ENCODE measurements at places on chromosomes 5 and 9.

DNA sequence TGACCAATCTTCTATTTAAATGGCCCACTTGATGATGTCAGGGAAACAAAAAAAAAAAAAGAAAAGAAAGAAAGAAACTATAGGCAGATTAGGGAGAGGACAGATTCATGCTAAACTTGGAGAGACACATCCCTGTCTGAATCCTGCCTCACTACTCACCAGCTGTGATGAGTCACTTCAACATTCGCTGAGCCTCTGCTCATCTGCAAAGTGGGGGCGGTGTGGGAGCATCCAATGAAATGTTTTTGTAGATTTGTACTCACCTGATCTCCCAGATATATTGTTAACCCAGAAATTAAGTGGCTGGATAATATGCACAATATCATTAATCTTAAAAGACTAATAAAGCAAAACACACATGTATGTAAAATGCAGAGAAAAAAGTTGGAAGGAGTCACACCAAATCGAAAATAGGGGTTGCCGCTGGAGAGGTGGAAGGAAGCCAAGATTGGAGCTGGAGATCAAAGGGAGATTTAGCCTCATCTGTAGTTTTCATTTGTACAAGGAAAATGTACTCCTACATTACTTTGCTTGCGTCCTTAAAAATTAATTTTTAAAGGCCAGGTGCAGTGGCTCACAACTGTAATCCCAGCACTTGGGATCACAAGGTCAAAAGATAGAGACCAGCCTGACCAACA is 17.0 kb upstream of the ERGIC1 start:
- peak; percentile 80 for DNase-seq

- no peak for DNase-seq
Observed at GRCh38 chr5:87361031-87361445, 51.7 kb downstream of the CCNH start.

DNA sequence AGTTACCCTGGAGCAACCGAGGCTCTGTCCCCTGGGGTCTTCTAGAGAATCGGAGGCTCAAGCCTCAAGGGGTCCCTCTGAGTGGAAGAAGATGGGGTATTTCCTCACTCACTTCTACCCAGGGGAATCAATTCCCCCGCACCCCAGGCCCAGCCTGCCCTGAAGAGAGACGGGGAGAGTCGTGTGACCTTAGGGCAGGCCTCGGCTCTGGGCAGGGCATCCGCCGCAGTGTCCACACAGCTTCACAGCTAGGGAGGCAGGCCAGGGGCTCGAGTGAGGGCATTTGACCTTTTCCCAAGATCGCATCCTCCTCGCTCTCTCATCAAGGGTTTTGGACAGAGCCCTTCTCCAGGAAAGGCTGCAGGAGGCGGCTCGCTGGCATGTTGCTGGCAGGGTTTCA is 57.9 kb upstream of the CNOT6 start:
- DNase-seq: no peak

GRCh38 chr5:111385970-111386831 is 126.1 kb downstream of the STARD4 start:
- no peak for DNase-seq

DNA sequence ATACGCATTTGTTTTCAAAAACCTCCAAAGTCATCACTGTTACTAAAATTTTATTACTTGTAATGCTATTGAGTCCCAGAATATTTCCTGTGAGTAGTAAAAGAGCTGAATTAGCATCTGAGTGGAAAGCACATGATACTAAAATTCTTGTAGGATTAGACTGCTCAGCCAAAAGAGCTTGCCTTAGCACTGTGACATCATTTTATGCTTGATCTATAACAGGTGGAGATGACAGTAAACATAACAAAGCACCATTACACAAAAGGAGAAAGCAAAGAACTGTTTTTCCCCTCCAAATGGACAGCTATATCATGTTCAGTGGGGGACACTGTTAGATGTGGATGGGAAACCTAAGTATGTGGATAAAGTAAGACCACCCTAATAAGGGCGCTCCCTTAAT is 5.8 kb upstream of the JAK2 start:
- DNase-seq: no peak

DNA sequence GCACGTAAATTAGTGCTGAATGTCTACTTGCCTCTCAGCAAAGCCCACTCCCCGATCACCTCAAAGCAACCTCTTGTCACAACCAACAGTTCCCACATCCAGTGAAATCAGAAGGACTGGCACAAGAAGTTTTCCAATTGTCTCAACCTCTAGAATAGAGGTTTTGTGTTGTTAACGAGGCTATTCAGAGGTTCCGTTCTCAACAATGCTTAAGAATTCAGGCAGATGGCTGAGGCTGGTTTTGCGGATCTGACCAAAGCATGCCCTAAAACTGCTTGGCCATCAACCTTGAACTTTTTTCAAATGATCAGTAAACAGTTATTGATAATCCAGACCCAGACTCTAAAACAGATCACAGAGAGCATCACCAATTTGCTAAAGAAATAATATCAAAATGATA is 52.9 kb downstream of the MAPKAP1 start:
- DNase-seq: no peak

DNA sequence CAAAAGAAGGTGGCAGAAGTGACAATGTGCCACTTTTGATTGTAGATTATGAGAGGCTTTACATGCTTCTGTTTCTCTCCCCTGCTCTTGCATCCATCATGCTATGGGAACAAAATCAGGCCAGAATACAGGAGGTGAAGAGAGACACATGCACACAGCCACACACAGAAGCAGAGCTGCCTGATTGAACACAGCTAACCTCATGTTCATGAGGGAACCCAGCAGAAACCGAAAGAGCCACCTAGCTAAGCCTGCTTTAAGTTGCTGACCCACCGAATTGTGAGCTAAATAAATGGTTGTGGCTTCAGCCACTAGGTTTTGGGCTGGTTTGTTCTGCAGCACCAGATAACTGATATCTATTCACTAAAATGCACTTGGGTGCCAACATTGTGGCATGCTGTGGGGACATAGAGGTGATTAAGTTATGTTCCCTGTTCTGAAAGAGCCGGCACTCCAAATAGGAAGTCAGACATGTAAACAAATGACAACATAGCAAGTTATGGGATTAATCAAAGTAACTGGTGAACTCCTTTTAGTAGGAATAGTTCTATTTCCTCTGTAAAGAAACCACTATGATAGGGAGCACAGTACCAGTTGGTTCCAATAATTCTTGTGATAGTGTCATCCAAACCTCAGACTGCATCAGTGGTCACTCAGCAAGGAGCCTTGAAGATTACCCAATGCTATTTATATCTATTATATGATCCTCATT is 93.6 kb upstream of the TNC start:
- no peak for DNase-seq

DNA sequence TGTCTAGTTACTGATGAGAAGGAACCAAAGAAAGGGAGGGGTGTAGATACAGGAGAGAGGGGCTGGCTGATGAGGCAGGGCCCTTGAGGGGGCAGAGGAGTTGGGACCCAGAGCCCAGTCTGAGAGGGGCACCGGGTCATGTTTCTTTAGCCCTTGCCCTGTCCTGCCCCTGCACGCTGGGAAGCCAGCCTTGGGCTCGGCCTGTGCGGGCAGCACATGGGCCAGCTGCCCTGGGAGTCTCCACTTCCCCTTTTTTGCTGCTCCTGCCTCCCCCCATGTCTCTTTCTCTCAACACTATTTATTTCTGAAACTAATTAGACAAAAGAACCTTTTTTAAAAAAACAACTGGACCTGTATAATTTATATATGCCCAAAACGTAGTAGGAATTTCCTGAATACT is 20.5 kb downstream of the MVB12B start:
- no peak for DNase-seq

DNA sequence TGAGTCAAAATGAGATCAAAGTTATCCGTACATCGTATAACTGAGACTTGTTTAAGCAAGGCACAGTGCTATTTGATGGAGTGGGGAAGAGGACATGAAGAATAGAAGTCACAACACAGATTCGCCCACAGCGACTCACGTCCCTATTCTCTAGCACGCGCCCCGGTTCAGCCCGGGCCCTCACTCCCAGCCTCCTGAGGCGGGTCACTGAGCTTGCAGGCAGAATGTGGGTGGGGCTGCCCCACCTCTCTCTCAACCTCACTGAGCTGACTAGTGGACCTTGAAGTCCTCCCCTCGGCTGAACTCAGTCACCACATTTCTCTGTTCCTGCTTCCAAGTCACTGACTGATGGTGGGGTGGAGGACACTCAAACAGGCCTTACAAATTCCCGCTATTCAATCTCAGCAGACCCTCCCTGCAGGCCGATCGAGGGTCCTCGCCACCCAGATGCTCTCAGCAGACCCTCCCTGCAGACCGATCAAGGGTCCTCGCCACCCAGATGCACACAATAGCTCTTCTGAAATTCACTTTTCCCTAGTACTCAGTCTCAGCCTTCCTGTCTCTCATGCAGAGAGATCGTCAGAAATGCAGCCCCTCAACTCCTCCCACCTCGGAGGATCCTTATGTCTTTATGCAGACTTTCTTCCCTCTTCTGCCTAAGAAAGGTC is 12.9 kb downstream of the GLDC start:
- DNase-seq: no peak

DNA sequence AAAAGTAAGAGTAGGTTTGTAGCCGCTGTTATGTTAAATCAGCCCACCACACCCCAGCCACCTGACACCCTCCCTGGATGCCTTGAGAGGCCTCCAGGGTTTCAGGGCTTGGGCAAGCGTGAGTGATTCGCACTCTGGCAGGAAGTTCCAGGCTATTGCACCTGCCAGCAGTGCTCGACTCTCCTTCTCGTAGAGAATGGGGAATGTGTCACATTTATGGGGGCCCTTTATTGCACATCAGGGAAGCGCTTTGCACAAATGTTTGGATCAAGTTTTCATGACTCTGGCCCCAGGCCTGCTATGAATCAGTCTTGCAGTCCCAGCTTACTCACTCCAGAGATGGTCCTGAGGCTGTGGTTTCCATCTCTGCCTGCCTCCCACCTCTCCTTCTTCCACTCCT is 66.1 kb upstream of the ADRA1B start:
- DNase-seq: peak; percentile 59

DNA sequence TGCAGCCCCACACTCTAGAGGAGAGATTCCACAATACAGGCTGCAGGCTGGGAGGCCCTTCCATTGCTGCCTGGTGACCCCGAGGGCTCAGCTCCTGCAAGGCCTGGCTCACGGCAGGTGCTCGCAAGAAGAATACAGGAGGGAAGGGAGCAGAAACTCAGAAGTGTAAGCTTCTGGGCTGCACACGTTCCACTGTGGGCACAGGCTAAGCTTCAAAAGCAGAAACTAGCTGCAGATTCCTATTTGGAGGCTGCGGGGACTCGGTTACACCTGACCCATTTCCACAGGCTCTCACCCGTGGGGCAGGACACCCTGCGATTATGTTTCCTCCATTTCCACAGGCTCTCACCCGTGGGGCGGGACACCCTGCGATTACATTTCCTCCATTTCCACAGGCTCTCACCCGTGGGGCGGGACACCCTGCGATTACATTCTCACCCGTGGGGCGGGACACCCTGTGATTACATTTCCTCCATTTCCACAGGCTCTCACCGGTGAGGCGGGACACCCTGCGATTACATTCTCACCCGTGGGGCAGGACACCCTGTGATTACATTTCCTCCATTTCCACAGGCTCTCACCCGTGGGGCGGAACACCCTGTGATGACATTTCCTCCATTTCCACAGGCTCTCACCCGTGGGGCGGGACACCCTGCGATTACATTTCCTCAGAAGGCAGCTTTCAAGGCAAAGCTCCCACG is 10.3 kb downstream of the LPCAT1 start:
- no peak for DNase-seq

DNA sequence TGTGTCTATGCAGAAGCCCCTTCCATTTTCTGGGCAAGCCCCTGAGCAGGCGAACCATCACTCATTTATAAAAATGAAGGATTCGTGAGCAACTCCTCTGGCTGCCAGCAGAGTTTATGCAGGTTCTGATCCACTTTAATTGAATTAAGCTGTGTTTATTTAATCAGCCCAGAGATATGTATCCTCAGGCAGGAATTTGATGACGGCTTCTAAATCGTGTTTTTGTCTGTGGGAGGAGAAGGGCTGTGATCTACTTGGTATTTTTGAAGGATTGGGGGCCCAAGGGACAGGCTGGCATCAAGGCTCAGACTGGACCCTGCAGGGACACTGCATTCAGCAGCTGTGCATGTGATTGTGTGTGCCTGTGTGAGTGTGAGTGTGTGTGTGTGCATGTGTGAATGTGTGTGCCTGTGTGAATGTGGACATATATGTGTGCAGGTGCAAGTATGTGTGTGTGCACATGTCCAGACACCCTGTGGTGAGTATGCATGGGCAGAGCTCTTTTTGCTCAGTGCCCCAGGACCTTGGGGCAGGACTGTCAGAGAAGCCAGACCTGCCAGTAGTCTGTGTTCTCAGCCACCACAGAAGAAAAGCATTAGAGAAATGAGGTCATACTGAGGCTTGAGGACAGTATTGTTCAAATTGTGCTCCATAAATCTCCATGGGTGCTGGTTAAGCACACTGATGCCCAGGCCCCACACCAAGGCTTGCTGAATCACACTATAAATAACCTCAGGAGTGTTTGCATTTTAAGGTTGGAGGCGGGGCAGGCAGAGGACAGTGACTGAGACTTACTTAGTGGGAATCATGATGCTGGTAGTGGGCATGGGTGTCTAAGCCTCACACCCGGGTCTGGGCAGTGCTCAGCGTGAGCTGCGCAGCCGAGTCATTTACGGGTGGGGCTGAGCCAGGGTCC is 164.0 kb downstream of the CARTPT start:
- no peak for DNase-seq

GRCh38 chr9:133332381-133332730 is 3.6 kb downstream of the SURF6 start:
- no peak for DNase-seq

- no peak for DNase-seq
Observed at GRCh38 chr5:78361631-78361993, 1.2 kb downstream of the SCAMP1 start.

- DNase-seq: no peak
Observed at GRCh38 chr5:65102976-65103711, 334.4 kb downstream of the CWC27 start.

DNA sequence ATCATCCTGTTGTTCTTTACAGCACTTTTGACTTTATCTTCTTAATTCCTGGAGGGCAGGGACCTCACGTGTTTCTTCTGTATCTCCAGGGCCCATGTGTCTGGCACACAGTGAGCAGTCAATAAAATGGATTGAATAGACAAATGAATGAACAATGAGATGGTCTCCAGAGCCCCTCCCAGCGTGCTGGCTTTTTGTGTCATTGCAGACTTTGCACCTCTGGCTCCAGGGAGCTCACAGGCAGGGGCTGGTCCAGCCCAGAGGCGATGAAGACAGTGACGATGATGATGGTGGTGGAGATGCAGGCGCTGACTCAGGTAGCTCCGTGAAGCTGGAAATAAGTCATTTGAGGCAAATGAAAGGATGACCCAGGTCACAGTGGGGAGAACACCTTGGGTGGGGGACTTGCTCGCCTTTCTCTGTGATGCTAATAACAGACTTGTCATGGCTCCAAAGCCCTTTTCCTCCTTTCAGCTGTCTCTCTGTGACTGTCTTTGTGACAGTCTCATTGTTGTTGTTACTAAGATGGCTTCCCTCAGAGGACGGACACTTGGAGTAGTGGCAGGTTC is 30.4 kb upstream of the FABP6 start:
- no peak for DNase-seq

- DNase-seq: no peak
Observed at GRCh38 chr5:59905188-59905587, 11.7 kb upstream of the PDE4D start.
